ENCODE measurements at places on chromosomes 13 and 19. TPM values are rescaled to one million over a fixed set of nuclear protein-coding genes. Genes with fewer than 3 reads are reported as not detected.

Gene ZNF577
- total RNA-seq, result 39.4 TPM

- peak; percentile 77 for DNase-seq
- H3K27me3 ChIP-seq, result no peaks in the 10 kb centered on the region
- no peaks in the 10 kb centered on the region for H3K4me1 ChIP-seq
These were observed 68.2 kb downstream of the RASL11A start for GRCh38 chr13:27338816-27339215.

DNA sequence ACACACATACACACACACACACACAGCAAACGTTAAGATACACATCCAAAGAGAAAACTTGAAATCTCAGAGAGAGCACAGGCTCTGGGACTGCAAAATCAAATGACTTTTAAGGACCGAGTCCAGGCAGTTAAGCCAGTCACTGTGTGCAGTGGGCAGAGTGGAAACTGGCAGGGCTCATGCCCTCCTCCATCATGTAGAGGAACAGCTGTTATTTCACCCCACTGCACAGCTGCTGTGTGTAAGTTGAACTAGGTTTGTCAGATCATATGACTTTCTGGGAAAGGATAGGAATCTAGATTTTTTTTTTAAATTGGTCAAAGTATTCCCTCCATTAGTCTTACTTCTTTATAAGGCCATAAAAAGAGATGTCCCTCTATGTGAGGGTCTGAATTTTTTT lies 1002.1 kb downstream of the UQCRFS1 start:
- no peak for DNase-seq
- H3K4me3 ChIP-seq, result no peak overlapping the region
- no peaks in the 10 kb centered on the region for H3K36me3 ChIP-seq
- no peak overlapping the region for H3K27ac ChIP-seq

Gene KLK12
- not detected for total RNA-seq

DNA sequence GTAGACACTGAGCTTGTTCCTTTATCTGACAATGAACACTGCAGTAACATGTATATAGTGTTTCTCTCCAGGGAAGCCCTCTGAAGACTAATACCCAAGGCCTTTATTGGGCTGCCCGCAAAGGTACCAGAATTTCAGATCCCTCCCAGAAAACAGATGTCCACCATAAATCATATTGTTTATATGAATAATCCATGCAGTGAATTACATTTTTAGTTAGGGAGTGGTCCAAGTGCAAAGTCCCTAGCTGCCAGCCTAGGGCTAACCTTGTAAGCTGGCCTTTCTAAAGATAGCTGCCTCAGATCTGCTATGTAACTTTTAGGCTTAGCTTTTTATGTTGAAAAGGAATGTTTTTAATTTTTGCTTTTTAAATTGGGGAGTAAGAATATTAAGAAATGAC lies 44.7 kb downstream of the TDRD3 start:
- H3K36me3 ChIP-seq, result no peaks in the 10 kb centered on the region
- H3K4me3 ChIP-seq, result no peak overlapping the region
- H3K27ac ChIP-seq, result no peak overlapping the region
- DNase-seq, result no peak

DNA sequence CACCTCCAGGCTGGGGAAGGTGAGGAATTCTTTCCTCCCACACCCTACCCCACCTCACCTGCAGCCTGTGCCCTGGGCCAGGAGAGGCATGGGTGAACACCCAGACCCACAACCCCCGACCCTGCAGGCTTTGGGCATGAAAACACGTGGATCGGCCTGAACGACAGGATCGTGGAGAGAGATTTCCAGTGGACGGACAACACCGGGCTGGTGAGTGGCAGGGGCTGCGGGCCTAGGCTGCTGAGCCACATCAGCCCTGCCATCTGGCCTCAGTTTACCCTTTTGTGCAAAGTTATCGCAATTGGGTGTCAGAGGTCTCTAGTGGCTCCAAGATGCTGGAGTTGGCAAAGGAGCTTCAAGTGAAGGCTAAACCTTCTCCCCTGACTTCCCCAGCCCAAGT lies 28.7 kb downstream of the NCAN start:
- no peaks in the 10 kb centered on the region for H3K36me3 ChIP-seq
- DNase-seq, result no peak
- H3K4me1 ChIP-seq, result no peaks in the 10 kb centered on the region
- no peaks in the 10 kb centered on the region for H3K27me3 ChIP-seq

DNA sequence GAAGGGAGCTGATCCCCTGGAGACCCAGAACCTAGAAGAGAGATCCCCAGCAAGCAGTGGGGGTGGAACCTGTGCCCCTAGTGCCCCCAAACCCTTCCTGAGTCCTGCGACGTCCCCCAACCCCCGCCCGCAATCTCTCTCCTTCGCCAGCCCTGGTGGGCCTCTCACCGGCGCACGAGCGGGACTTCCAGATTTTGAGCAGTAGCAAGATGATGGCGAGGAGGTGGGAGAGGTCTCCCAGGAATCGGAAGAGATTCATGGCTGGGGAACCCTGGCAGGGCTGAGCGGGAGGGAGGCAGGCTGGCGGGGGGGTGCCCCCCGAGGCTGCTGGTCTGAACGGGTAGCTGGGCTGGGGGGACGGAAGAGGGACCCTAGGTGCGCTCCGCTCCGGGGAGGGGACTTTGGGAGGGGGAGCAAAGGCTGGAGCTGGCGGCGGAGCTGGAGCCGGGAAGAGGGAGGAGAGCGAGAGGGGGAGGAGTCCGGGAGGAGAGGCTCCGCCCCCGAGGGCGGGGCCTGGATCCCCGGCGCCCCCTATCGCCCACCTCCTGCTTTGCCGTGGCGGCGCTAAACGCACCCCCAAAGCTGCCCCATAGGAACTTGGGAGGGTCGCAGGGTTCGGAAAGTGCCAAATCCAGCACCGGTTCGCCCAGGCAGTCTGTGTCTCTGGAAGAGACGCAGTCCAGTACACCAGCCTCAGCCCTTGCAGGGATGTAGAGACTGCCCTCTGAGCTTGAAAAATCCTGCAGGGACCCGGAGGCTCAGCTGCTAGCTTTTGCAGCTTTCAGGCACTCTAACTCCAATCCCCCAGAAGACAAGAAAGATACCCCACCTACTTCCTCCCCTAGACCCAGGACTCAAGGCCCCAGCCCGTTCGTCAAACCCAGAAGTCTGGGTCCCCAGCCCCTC lies at the start of gene KDELR1:
Gene KDELR1 (minus strand): TSS at position 452 of the 906 bp plus-strand sequence. CDS start 193 bp downstream, at position 259.
- peaks cover 8% of the 10 kb centered on the region for H3K27me3 ChIP-seq
- H3K4me1 ChIP-seq, result peaks cover 3% of the 10 kb centered on the region

DNA sequence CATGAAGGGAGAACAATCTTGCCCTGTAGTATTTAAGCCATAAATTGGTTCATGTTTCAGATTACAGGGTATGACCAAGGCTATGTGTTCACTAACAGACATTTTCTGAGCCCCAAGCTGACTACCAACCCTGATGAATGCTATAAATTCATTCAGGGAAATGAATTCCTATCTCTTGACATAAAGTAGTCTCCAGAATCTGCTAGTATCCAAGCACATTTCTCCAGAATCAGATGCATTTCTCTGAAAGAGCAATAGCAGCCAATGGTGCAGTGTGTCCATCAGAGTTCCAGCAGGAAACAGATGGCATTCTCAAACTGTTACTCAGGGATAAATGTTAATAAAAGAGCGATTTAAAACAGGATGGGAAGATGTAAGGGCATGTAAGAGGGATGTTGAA lies 226.4 kb downstream of the COG6 start:
- H3K27ac ChIP-seq, result no peak overlapping the region
- H3K4me1 ChIP-seq, result no peaks in the 10 kb centered on the region
- H3K36me3 ChIP-seq, result peaks cover 13% of the 10 kb centered on the region

DNA sequence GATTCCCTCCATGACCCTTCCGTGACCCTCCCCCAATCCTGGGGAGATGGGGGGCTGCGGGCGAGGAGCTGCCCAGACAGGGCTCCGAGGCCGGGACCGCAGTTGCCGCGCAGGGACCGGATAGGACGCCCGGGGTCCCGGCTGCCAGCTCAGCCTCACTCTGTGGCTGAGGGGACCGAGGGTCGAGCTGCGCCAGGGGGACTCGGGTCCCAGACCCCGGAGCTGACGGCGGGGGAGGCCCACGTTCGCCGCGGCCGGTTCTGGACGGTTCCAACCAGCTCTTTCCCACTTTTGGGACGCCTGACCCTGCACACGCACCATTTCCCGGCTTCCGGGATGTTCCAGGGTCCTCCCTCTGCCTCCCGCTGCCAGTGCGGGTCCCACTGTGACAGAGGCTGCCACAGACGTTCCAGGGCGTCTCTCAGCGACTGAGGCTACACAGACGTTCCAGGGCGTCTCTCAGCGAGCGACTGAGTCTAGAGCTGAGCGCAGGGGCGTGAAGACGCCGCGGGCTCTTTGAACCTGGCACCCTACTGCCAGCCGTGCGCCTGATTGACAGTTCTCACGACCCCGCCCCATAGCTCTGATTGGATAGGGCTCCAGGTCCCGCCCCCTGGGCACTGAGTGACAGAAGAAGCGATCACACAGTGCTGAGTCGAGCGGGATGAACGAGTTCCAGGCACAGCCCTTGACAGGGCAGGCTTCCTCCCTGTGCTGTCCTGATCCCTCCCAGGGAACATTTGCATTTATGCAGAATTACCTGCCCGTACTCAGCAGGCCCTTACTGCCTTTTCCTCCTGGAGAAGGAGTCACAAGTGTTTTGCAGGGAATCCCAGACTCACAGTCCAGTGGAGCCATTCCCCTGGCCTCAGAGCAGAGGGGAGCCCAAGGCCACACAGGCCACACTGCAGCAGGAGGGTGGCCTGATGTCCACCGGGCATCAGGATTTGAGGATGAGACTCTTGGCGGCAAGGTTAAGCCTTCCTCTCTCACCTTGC lies at the start of gene ZNF563:
Gene ZNF563 (minus strand): TSS at position 472 of the 998 bp plus-strand sequence. CDS start 151 bp downstream, at position 321.
- H3K4me1 ChIP-seq, result no peaks in the 10 kb centered on the region
- peak; percentile 98 for DNase-seq
- H3K27me3 ChIP-seq, result no peaks in the 10 kb centered on the region

Gene TTC9B
- 0.15 TPM for total RNA-seq

DNA sequence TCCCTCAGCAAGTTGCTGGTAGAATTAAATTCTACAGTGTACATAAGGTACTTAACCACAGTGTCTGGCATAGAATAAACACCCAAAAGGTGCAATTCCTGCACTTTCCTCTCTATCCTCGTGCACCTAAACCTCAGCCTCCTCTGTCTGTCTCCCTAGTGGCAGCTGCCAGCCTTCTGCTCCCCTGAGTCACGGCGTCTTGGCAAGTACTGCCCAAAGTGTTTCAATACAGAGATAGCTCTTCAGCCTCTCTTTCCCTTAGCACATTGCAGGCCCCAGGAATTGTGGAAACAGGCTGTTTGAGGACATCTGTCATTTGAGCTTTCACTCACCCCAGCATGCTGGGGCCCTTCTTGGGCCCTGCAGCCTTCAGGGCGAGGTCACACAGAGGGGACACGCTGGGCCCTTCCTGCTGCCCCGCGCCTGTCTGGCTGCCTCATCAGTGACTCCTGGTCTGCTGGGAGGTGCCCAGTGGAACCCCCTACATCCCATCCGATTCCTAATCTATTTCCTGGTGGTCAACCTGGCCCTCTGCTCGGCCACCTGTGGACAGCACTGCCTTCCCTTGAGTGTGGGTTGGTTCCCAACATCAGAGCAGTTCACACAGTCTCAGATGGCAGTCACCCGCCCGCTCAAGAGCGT lies 19.3 kb downstream of the COL4A2 start:
- DNase-seq, result no peak
- peak overlapping the region; percentile 59 for H3K27ac ChIP-seq
- H3K36me3 ChIP-seq, result peaks cover 11% of the 10 kb centered on the region
- no peaks in the 10 kb centered on the region for H3K4me1 ChIP-seq
- no peak overlapping the region for H3K4me3 ChIP-seq
- no peaks in the 10 kb centered on the region for H3K27me3 ChIP-seq

DNA sequence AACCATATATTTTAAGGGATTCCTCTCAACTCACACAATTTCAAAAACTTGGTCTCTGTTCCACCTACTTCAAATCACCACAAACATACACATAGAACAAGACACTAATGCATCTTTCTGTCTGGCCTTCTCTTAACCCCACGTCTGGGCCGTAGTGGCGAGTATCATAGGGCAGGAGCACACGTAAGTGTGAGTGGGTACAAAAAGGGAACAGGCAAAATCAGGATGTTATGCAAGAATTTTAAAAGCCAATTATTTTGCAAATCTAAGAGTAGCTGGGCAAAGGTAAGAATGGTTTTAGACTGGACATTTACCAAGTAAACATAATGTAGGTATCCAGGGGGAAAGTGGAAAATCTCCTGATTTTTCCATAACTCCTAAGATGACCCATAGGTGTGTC lies 35.1 kb downstream of the MTMR6 start:
- H3K27me3 ChIP-seq, result no peaks in the 10 kb centered on the region
- no peak overlapping the region for H3K4me3 ChIP-seq
- H3K36me3 ChIP-seq, result no peaks in the 10 kb centered on the region
- H3K4me1 ChIP-seq, result no peaks in the 10 kb centered on the region

Gene HRC
- 1.8 TPM for total RNA-seq

DNA sequence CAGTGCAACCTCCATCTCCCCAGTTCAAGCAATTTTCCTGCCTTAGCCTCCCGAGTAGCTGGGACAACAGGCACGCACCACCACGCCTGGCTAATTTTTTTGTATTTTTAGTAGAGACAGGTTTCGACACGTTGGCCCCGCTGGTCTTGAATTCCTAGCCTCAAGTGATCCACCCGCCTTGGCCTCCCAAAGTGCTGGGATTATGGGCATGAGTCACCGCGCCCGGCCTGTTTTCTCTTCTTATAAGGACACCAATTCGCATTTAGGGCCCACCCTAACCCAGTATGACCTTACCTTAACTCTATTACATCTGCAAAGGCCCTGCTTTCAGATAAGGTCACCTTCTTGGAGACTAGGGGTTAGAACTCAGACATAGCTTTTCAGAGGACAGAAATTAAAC lies 35.1 kb downstream of the TMEM161A start:
- no peak overlapping the region for H3K4me3 ChIP-seq
- no peak overlapping the region for H3K27ac ChIP-seq
- no peaks in the 10 kb centered on the region for H3K27me3 ChIP-seq
- no peak for DNase-seq

Gene ZNF439
- total RNA-seq, result 3.3 TPM

- no peaks in the 10 kb centered on the region for H3K27me3 ChIP-seq
- DNase-seq, result no peak
- H3K4me3 ChIP-seq, result no peak overlapping the region
- H3K27ac ChIP-seq, result no peak overlapping the region
- no peaks in the 10 kb centered on the region for H3K36me3 ChIP-seq
These were observed 2689.2 kb downstream of the PCDH9 start for GRCh38 chr13:64540976-64541375.

Gene ZNF625
- 28.1 TPM for total RNA-seq

Gene TMEM145
- 2.8 TPM for total RNA-seq

GRCh38 chr13:39263531-39263930 lies 225.3 kb downstream of the NHLRC3 start:
- no peak overlapping the region for H3K4me3 ChIP-seq
- peaks cover 6% of the 10 kb centered on the region for H3K36me3 ChIP-seq

- H3K27ac ChIP-seq, result no peak overlapping the region
- H3K27me3 ChIP-seq, result no peaks in the 10 kb centered on the region
- no peaks in the 10 kb centered on the region for H3K36me3 ChIP-seq
- DNase-seq, result no peak
- H3K4me1 ChIP-seq, result no peaks in the 10 kb centered on the region
These were observed 351.0 kb downstream of the NALCN start for GRCh38 chr13:101065329-101065728.

- H3K4me3 ChIP-seq, result no peak overlapping the region
- no peaks in the 10 kb centered on the region for H3K4me1 ChIP-seq
- no peak for DNase-seq
- no peaks in the 10 kb centered on the region for H3K36me3 ChIP-seq
- no peak overlapping the region for H3K27ac ChIP-seq
These were observed 62.4 kb downstream of the SERTM1 start for GRCh38 chr13:36736119-36736726.

Gene ZNF253
- 51.0 TPM for total RNA-seq

Gene RCBTB2
- 11.5 TPM for total RNA-seq

- no peaks in the 10 kb centered on the region for H3K27me3 ChIP-seq
- H3K36me3 ChIP-seq, result peaks cover under 1% of the 10 kb centered on the region
- no peak for DNase-seq
- H3K4me3 ChIP-seq, result no peak overlapping the region
- no peak overlapping the region for H3K27ac ChIP-seq
- H3K4me1 ChIP-seq, result no peaks in the 10 kb centered on the region
These were observed 93.1 kb downstream of the STOML3 start for GRCh38 chr13:38897521-38897920.

Gene TEX29
- not detected for total RNA-seq
